ENCODE measurements at places on chromosomes 6 and 20.
A peak's percentile ranks its signal among the peaks of the same experiment; 100 is the strongest.

GRCh38 chr6:133057352-133057751 lies 183.8 kb upstream of the EYA4 start:
- DNase-seq = no peak

DNA sequence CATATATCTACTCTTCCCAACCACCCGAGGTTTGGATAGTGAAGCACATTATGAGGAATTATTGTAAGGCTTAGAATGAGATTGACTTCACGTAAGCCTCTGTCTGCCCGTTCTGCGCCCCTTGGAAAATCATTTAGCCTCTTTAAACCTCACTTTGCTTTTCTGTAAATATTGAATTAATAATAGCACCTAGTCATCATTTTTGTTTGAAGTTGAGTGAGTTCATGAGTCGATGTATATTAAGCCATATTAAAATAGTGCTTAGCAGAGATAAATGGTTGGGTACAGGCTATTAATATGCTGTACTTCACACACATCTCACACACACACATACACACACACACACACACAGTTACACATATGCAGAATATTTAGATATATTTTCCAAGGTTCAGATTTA lies 344.8 kb upstream of the EYS start:
- no peak for DNase-seq

DNA sequence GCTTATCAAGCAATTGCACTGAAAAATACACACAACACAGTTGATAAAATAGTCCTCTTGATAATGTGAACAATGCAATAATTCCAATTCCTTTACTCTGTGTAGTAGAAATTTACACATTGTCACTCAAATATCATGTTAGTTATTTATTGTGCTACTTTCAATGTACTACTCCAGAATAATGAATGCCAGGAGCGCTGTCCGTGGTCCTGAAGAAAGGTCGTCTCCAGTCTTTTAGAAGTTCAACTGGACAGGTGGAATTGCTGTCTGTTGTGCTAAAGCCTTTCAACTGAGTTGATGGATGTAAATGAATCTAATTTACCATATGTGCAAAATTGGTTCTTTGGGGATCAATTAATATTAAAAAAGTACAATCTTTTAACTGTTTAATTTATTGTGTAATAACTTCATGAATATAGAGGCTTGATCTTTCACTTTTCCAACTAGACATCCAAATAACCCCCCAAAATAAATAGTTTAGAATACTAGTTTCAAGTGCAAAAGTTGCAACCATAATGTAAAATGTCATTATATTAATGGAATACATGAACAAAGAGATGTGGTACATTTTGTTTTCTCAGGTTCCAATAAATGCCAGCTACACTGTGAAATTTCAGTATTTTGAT lies 3.2 kb downstream of the GRIK2 start:
- peak; percentile 28 for DNase-seq

DNA sequence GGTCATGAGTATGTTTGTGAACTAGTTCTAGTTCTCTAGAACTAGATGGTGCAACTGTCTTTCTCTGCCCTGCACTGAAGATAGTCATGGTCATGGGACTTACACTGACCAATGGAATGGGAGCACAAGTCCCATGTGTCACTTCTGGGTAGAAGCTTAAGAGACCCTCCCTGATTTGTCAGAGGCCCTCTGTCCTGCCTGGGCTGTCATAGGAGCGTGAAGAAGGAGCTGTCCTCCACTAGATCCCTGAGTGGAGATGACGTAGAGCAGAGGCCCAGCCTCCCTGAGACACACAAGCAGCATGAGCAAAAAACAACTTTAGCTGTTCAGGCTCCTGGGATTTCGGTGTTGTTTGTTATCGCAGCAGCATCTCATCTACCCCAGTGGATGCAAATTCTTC lies 514.5 kb downstream of the PREX1 start:
- peak; percentile 82 for DNase-seq

DNA sequence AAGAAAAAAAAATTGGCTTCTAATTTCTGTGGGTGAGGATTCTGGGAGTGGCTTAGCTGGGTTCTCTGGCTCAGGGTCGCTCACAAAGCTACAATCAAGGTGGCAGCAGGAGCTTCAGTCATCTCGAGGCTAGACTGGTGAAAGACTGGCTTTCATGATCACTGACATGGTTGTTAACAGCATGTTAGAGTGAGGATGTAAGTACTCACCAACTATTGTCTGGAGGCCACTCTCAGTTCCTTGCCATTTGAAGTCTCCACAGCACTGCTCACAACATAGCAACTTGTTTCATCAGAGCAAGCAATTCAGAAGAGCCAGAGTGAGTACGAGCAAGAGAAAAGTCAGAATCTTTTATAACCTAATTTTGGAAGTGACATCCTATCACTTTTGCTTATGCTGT lies 145.7 kb upstream of the PRSS16 start:
- DNase-seq = no peak

DNA sequence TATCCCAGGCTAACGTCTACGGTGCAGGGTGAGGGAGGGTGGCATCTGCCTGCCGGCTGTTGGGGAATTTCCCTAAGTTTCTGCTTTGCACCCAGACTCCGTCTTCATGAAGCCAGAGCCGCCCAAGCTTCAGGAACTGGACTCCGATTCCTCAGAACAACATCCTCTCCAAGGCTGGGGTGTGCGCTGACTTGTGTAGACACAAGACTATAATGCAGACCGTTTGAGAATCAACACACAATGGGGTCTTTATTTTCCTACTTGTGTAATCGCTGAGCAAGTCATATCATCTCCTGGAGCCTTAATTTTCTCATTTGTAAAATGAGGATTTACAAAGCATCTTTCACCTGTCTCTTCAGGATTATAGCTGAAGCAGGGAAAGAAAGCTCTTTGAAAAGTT lies 160.5 kb upstream of the AGPAT4 start:
- DNase-seq = no peak

DNA sequence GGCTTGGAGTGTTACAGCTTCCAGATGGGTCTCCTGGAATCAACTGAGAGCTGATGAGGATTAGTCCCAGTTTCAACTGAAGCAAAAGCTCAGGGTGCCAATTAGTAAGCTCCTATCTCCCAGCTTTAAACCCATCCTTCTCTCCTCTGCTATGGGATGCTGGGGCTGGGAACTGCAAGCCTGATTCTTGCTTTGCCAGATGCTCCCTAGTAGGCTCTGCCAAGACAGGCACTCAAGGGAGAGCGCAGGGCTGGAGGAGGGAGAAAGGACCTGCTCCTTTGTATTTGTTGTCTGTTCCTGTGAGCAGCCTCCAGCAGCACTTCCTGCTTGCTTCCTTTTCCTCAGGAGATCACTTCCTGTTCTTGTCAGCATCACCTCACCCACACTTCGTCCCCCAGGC lies 309.7 kb downstream of the KIF16B start:
- DNase-seq = no peak

- DNase-seq = no peak
Observed at GRCh38 chr6:34457382-34457741, 8.5 kb upstream of the PACSIN1 start.

- DNase-seq = no peak
Observed at GRCh38 chr6:41654151-41654697, 16.0 kb downstream of the MDFI start.

GRCh38 chr6:113693851-113694250 lies 163.3 kb upstream of the MARCKS start:
- DNase-seq = no peak

DNA sequence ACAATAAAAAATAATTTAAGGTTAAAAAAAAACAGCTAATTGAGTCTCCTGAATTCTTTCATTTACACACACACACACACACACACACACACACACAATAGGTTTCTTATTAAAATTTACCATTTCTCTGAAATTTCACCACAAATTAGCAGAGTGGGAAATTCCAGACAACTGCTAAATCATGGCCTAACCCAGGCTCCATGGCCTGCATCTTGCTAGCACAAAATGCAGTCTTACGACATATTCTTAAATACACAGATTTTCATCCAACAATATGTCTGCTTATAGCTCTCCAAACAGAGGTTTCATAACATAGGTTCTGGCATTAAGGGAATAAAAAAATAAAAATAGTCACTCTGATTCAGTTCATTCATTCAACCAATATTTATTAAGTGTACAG lies 46.9 kb downstream of the SOD2 start:
- DNase-seq = no peak

GRCh38 chr6:111880181-111880888 lies 7.1 kb upstream of the FYN start:
- DNase-seq = no peak

DNA sequence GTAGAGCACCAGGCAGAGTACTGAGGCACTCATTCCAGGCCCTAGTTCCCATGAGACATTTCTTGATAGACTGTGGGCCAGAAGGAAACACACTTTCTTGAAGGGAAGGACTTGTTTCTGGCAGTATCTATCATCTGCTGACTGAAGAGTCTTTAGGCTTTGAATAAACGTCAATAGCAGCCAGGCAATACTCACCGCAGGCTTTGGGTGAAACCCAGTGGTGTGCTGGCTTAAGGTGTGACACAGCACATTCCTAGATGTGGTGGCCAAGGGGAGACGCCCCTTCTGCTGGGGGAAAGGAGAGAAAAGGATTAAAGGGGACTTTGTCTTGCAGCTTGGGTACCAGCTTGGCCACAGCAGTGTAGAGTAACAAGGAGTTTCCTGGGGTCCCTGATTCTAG lies 1039.6 kb downstream of the HACE1 start:
- DNase-seq = no peak

DNA sequence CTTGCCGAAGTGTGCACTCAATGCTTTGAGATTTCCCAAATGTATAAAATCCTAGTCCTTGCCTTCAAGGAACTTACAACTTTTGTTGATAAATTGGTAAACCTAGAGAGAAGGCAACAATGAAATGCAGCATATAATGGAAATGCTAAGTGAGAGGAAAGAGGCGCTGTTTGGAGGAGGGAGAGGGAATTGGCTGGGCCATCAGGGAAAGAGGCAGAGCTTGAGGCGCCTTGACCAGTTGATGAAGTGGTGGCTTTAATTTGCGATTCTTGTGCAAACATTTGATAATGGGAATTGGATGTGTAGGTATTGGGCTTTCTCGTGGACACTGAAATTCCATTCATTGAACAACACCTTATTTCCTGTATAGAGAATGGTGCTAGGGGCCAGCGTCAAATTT lies 1.9 kb upstream of the CDYL start:
- DNase-seq = no peak

GRCh38 chr6:10719296-10719963 lies 3.4 kb upstream of the TMEM14C start:
- no peak for DNase-seq

GRCh38 chr6:20463396-20463795 lies 61.7 kb downstream of the E2F3 start:
- DNase-seq = no peak

DNA sequence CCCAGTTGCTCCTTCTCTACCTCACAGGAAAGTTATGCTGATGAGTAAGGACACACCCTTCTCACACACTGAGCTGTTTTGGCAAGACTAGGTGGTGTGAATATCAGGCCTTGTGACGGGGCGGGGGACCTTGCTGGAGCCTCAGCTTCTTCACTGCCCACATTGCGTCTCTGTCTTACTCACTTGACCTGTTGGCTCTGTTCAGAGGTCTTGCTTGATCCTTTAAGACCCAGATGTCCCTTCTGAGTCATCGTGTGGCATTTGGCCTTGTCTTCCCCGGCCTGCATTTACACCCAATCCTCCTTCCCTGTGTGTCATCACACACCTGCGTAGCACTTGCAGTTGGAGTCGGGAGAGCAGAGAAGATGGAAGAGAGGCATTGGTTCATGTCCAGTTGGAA lies 8.3 kb upstream of the PRND start:
- no peak for DNase-seq

DNA sequence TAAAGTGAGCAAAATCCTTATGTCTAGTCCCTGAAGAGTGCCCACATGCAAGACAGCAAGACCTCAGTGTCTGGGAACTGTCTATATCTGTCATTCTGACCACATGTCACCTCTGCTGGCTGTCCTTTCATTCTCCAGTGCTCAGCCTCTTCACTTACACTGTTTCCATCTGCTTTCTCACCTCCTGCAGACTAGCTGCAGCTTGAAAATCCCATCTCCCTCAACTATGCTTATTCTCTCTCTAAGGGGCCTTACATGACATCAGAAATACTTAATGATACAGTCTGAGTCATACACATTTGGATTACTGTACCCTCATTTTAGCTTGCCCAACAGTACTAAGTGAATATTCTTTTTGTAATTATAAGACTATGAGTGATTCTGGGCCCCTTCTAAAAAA lies 587.8 kb downstream of the EPM2A start:
- DNase-seq = peak; percentile 70

- DNase-seq = no peak
Observed at GRCh38 chr20:36434383-36434782, 106.9 kb upstream of the MYL9 start.

- no peak for DNase-seq
Observed at GRCh38 chr6:53399027-53399344, 50.2 kb upstream of the ELOVL5 start.

DNA sequence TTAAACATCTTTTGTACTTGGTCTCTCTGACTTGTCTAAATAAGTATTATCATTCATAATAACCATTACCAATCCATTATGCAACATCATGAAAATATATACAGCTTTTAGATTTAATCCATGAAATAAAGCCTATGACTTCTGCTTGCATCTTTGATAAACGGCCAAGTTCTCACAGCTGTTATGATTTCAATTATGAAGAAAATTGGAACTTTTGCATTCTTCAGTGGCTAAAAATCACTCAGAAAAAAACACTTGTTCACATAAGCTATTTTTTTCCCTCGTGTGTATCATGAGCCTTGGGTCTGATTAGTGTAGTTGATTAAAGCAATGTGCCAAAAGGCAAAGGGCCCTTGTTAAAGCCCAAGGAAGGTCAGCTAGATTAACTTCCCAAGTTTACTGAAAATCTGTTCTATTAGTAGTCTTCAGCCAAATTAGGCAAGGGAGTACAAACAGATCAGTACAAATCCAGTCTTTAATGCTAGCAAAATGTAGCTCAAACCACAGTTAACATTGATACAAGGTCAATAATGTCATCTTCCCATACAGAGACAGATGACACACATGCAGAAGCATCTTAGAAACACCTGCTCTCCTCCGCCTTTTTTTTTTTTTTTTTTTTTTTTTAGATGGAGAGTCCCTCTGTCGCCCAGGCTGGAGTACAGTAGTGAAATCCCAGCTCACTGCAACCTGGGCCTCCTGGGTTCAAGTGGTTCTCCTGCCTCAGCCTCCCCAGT lies 69.9 kb downstream of the SGK1 start:
- DNase-seq = no peak

- no peak for DNase-seq
Observed at GRCh38 chr6:46821458-46821881, 28.3 kb downstream of the MEP1A start.

DNA sequence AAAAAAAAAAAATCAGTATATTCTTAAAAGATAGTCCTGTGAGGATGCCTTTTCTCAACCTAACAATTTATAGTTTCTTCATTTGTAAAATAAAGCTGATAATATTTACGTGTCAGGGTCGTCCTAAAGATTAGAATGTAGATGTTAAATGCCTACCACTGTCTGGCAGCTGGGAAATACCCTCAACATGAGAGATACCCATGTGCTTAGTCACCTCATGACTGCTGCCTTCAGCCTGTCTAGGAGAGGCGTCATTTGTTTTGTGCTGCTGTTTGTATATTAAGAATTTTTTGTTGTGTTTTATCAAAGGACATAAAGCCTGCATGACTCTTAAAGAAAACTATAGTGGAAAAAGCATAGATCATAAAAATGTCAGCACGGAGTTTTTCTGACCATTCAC lies 9.5 kb downstream of the FAM120B start:
- no peak for DNase-seq

GRCh38 chr20:57614490-57615444 lies 5.5 kb downstream of the ZBP1 start:
- DNase-seq = no peak
